ENCODE measurements at places on chromosomes 1 and 21.
A peak's percentile ranks its signal among the peaks of the same experiment; 100 is the strongest.

GRCh38 chr1:63005812-63006211 is 221.9 kb downstream of the ATG4C start:
- no peak for DNase-seq

GRCh38 chr21:32425628-32426027 is 13.1 kb downstream of the EVA1C start:
- no peak for DNase-seq

DNA sequence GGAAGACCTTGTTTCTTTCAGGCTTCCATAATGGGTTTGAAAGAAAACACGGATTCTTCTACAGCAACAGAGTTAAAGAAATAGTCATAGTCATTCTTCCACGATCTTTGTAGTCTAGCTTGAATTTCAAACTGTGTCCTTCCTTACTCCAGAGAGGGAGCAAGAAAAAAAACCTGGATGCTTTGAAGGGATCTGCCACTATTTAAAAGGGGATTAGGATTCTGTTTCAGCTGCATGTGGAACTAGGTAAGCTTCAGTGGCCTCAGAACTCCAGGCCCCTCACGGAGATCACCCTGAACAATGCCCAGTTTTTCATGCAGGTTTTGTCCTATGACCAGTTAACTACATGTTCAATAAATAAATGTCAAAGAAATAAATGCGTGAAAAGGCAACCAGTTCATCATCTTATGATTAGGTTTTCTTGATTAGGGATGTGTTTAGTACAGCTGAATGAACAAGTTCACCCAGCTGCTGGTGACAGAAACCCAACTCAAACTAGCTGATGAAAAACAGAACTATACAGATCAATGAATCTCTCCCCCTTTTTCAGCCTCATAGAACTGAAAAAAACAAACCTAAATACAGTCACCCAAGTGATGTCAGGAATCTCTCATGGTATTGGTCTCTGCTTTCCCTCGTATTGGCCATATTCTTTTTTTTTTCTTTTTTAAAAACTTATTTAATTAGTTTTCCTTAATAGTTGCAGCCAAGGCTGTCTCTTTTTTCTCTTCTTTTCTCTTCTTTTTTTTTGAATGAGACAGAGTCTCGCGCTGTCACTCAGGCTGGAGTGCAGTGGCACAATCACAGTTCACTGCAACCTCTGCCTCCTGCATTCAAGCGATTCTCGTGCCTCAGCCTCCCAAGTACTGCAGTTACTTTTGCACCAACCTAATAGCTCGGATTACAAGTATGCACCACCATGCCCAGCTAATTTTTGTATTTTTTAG is 14.6 kb upstream of the MPZL1 start:
- DNase-seq: no peak

GRCh38 chr1:6579374-6580118 is at the start of gene ZBTB48:
Gene ZBTB48, plus strand, starts transcription at chr1:6579994. Its CDS starts 616 bp downstream, at chr1:6580610.
- peak; percentile 95 for DNase-seq
